ENCODE measurements at places on chromosomes 11 and 22.

DNA sequence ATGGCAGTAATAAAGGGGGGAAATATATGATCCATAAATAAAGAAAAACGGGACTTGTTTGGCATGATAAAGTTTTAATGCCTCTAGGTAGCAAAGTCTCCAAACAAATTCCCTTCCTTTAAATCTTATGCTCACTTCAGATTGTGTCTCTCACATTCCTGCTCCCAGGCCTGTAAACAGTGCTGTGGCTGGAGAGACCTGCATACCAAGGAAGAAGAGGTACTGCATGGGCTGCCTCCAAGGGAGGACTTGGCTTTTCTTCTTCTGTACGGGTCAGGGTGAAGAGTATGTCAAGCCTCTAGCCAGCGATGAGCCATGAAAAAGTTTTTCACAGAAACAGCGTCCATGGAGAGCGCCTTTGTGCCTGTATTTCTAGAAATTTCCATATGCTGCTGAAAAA is 161.8 kb downstream of the KIRREL3 start:
- DNase-seq: no peak

DNA sequence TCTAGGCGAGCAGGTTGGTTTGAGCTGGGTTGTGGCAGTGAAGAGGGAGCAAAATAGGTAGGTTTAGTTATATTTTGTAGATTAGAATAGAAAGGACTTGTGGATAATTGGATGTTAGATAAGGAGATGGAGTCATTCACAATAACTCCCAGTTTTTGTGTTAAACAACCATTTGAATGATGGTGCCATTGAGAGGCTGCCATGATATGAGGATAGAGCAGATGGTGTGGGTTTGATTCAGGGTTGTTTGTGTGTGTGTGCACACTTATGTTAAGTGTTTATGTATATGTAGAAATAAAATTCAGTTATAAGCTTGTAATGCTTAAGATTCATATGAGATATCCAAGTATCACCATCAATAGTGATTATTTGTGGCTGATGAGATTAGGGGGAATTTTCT is 166.6 kb downstream of the NXPE2 start:
- DNase-seq: no peak

GRCh38 chr11:126133901-126134300 is 71.2 kb upstream of the CDON start:
- DNase-seq: no peak

GRCh38 chr11:69297787-69298266 is 3.9 kb downstream of the MYEOV start:
- no peak for DNase-seq

DNA sequence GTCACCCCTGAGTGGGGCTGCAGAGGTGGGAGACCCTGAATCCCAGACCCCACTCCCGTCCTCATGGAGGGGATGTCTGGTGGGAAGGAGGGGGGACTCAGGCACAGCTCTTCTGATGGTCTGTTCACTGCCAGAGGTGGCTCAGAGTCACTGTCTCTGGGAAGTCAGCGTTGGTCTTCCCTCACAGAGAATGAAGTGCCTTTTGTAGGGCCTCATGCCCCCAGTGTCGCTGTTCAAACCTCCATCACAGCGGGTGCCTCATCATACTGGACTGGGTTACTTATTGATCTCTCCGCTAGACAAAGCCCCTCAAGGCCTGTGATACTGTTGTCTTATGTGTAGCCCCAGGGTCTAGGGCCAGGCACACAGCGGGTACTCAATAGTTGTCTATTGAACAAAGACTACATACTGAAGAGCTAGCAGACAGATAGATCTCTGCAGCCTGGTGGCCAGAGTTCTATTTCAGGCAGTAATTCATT is 41.3 kb downstream of the CD6 start:
- DNase-seq: no peak

DNA sequence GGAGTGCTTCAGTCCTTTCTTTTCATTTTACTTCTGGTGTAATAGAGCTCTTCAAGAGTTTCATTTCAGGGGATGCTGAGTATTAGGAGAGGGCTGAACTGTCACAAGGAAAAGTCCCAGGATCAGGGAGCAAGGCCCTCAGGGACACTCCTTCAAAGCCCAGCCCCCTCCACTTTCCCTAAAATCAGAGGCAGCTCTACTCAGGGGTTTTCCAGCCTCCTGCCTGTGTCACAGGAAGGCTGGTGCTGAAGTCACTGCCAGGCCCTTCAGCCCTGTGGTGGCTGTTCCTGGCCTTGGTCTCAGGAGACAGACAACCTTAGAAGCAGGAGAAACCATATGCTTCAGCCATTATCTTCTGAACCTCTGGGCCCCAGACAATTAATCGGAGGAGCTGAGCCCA is 36.4 kb upstream of the KIRREL3 start:
- DNase-seq: no peak

DNA sequence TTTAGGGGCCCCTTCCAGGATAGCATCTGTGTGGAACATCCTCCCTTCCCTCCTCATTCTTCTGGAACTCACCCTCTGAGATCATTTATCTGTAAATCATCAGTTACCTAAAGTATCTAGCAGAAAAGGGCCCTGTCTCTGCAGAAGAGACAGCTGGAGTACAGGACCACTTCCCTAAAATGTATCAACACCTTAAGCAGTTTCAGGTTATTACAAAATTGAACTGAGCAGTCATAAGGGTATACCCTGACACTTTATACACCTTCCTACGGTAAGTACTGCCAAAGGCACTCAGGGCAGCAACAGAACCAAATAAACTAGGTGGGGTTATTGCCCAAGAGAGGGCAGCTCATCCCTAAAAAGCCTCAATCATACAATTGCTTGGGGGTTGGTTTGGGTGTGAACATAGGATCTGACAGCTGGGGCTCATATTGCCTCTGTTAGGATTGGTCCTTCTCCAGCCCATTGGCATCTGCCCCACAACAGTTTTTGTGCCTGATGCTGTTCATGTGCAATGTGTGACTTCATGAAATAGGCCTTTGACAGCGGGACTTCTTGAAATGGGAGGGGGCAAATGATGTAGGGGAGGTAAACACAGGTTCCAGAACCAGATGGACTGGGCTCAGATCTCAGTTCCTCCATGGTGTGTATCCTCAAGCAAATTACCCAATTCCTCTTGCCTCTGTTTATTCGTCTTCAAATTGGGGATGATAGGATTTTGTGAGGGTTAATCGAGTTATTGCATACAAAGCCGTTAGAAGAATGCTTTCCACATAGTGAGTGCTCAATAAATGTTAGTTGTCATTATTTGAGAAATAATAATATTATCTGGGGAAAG is 2.9 kb downstream of the POU2AF3 start:
- DNase-seq: no peak

DNA sequence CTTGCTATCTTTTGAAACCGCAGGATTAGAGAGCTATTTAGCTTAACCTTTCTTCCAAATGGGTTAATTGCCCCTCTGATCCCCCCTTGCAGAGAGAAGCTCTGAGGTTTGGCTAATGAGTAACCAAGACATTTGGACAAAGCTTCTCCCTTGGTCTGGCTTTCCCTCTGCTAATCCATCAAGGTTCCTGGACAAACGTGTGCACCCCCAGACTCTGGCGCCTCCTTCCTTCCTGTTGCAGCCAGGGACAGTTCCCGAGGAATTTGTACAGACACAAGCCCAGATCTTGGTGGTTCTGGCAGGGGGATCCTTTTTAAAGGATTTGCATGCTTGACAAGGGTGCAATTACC is 1.6 kb downstream of the KIAA1671 start:
- no peak for DNase-seq

GRCh38 chr11:61049063-61049377 is 53.3 kb upstream of the CD5 start:
- DNase-seq: no peak

DNA sequence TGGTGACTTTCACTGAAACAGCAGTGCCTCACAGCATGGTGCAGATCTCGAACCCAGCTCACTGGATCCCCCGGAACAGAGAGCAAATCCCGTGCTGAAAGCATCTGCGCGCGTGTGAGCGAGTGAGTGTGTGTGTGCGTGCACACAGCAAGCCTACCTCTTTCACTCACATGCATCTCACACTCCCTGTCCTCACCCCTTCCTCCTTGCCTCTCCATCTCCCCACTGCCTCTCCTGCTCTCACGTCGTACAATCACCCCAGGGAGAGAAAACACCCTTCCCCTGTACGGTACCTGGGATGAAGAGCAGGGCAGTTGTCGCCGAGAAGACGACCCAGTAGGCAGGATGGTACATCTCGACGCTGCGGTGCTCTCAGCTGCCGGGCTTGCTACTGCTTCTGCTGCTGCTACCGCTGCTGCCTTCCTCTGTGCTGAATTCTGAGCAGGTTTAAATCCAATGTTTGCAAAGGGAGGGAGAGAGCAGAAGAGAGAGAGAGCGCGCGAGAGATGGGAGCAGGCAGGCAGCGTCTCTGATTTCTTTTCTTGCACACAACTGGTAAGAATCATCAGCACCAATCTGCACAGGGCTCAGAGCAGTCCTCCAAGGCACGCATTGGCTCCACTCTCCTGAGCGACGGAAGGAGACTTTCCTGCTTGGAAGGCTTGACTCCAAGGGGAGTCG is at the start of gene OPCML:
OPCML (minus strand) TSS at position 531 of the 681 bp plus-strand sequence.
- DNase-seq: no peak

- no peak for DNase-seq
Measured at GRCh38 chr11:17410606-17411379, 22.3 kb upstream of the KCNJ11 start.

- DNase-seq: peak; percentile 92
Measured at GRCh38 chr11:116499396-116500003, 273.3 kb downstream of the BUD13 start.

Data from NT2/D1 (cell line).